ENCODE measurements at places on chromosomes 2 and 18.

DNA sequence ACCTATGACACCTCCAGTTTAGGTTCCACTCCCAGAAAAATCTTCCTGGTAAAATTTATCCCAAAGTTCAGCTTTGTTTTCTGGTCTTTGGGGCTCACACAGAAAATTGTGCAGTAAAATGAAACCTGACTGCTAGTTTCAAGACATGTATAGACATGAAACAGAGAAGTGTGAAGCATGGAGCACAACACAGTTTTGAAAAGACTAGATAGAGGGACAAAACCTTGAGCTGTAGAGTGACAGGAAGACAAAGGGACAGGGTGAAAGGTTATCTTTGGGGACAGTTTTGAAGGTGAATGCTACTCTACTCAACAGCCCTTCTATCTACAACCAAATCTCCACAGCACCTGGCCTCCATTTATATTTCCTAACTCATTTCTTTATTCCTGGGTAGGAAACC lies 352.6 kb downstream of the RBM43 start:
- no peak for DNase-seq

GRCh38 chr2:171141320-171141719 lies 19.4 kb downstream of the TLK1 start:
- no peak for DNase-seq

- no peak for DNase-seq
These were observed 1008.5 kb upstream of the FANCL start for GRCh38 chr2:59249441-59250306.

DNA sequence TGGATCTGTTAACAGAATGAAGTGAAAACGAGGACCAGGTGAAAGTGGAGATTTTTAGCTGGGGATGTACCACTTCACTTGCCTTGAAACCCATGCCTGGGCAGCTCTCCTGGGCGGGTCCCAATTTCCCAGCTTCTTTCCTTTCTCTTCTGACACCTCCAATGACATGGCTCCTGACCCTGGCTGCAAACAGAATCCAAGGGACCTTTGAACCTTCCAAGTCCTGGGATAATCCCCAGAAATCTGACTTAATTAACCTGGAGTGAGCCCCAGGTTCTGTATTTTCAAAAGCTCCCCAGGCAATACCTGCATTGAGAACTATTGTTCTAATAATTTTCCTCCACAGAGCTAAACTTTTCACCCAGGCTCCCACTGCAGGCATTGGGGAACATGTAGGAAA lies 495.9 kb downstream of the CNTNAP5 start:
- DNase-seq, result no peak

GRCh38 chr2:63861220-63861822 lies 19.6 kb downstream of the UGP2 start:
- DNase-seq, result no peak

DNA sequence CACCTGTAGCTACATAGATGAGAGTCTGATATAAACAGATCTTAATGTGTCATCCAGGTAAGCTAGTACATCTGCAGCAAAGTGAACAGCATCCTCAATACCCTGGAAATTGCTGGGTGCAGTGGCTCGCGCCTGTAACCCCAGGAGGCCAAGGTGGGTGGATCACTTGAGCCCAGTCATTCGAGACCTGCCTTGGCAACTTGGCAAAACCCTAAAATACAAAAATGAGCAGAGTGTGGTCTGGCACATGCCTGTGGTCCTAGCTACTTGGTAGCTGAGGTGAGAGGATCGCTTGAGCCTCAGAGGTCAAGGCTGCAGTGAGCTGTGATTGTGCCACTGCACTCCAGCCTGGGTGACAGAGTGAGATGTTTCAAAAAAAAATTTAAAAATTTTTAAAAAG lies 233.9 kb upstream of the SP5 start:
- DNase-seq, result no peak

DNA sequence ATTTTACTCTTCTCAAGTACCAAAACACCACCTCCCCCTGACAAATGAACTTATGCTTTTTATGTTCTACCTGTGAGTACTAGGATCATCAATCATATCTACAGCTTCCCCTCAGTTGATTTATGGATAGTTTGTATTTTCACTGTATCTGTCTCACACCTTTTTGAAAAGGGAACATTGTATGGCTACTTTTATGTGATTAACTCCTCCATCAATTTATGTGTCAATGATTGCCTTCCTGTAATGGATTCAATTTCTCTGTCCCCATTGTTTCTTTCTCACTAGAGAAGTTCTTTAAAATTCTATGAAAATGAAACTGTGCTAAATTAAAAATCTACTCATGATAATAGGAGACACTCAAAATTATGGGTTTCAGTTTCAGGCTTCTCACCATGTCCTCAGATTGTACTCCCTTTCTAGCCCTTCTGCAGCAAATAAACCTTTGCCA lies 935.0 kb downstream of the TRIB2 start:
- DNase-seq, result no peak

DNA sequence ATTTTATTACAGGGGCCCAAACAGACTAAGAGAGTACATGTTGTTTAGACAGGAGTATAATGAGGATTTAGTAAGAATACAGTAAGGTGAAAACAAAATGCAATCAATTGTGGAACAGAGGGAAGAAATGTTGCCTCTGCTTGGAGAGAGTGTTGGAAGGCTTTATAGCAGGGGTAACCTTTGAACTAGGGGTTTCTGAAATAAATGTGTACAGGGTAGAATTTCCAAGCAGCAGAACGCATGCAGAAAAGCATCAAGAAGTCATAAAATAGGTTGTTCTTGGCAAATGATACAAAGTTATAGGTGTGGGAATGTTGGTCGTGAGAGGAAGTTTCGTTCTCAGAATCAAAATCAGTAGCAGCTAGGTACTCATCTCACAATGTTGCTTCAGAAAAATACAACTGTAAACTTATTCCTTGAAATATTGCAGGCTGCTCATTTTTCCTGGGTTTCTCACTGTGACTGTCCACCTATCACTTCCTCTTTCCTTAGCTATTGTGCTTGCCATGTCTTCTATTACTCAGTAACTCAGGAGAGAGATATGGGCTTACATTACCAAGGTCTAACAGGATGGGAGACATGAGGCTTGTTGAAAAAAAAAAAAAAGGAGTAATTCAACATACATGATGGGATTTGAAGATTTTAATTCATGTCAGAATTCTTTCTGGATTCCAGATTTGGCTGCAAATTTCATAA lies 17.1 kb upstream of the HNMT start:
- DNase-seq, result no peak

DNA sequence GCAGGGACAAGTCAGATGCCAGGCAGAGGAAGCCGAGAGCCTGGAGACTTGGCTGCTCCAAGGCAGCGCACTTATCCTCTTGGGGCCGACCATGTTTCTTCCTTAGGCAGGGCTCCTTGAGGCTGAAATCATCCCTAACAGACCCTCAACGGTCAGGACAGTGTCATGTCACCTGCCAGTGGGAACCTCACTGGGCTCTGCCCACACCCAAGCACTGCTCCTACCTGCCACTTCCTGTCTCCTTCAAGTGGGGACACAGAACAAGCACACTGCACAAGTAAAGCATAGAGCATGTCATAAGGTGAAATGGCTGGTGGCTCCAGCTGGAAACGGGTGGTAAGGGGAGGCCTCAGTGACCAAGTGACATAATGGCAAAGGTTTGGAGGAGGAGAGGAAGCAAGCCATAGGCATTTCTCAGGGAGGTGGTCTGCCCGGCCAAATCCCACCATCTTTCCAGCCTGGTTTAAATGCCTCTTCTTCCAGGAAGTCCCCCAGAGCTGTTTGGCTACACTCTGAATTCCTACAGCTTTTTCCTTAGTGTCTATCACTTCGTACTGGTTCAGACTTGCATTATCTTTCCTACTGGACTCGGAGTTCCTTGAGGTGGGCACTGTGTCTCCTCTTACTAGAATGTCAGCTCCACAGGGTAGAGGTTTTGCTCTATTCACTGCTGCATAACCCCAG lies 7.3 kb upstream of the ATOH8 start:
- DNase-seq, result no peak

DNA sequence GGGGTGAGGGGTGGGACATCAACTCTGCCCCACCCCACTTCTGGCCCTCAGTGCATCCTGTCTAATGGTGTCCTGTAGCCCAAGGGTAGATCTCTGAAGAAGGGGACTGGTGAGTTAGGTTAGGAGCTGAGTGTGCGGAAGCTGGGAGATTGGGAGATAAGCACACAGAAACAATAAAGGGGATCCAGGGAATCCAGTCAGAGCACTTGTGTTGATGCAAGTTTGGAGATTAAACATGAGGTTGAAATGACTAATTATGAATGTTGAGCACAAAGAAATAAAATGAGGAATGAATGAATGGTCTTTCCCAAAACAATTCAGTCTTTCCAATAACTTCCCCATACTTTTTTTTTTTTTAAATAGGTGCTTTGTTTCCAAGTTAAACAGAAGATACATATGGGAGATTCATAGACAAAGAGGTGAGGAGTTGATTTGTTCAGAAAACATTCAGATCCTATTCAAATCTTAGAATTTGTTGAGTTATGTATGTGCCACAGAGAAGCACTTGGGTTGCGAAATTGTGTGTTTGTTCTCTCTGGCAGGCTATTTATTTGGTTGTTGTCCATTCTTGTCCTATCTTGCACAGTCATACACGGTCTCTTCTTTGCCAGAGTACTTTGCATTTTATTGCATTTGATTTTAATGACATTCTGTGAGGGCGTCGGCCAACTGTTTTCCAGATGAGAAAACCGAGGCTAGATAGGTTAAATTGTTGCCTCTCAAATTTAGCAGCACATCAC lies 31.6 kb upstream of the NABP1 start:
- no peak for DNase-seq

DNA sequence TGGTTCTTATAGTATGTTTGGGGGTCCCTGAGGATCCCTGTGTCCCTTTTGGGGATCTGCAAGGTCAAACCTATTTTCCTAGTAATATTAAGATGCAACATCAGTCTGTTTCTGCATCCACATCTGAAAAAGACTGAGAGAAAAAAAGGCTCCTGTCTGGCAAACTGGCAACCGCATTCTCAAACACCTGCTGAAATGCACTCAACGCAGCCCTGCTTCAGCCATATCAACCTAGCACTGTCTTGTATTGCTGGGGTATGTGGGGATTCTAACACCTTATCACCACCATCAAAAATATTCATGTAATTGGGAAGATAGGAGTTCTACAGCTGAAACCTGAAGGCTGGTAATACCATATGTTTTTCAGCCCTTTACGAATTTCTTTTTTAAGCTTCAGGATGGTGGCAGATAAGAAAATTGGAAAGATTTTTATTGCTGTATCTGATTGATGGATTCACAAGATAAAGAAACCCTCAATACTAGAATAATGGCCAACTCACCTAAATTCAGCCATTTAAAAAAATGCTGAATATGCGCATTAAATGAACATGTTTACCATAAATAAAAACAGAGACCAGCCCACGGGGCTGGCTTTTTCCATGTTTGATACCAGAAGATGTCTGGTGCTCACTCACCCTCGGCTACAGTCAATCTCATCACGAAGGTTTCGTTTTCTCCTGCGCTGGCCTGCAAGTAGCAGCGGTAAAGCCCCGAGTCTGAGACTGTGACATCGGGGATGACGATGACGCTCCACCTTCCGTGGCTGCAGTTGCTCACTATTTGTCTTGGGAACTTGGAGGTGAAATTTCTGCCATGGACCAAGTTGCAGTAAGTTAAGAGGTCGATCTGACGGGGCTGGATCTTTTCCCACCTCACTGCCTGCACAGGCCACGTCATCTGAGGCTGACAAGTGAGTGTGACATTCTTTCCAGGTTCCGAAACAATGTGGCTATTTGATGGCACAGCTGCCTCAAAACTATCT lies 52.3 kb downstream of the CD226 start:
- no peak for DNase-seq

DNA sequence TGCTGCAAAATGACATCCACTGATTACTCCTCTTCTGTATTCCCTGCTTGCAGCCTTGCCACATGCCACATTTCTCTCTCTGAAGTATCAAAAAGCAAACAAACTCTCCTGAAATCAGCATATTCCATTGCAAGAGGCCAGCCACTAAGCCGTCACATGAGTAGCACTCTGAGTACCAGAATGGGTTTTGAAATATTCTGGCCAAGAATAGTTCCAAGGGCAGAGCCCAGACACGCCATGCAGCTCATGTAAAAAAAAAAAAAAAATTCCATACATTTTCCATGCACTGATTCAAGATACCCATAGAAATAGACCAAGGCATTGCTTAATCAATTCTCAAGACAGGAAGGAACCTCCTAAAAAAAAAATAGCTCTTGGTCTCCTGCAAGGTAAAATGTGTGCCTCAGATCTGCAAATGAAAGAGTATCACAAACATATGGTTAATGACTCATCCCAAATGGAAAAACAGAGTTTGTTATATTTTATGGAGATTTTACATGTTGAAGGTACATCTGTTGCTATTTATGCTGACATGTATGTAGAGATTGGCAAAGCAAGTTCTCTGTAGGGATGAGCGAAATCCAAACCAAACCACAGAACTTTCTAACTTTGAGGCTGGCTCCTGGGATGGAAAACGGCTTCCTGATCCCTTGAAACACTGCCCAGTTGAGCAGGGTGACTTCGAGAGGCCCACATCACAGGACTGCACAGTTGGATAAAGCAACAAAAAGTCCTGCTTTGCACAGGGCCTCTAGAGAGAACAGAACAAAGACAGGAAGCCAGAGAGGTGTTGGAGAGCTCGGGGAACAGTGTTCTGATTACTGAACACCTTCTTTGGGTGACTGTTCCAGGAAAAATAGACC lies 346.2 kb downstream of the ZNF521 start:
- DNase-seq, result no peak

GRCh38 chr2:217802266-217802665 lies 200.5 kb downstream of the TNS1 start:
- no peak for DNase-seq

DNA sequence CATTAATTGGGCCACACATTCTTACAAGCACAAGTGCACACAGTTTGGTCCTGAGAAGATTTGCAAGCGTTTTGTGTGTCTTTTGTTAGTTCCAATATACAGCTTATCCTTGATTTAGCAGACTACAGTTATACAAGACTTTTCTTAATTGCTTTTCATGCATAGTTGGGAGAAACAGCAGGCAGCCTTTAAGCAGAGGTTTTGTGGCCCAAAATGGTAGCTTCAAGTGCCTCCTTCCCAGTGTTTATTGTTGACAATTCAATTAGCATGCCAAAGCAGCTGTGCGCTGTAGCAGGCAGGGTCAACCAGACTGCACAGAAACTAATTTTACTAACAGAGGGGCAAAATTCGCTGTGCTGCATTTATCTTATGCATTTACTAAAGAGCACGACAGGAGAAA lies 47.5 kb downstream of the FRZB start:
- no peak for DNase-seq

- DNase-seq, result no peak
These were observed 59.8 kb upstream of the XDH start for GRCh38 chr2:31474296-31474695.

DNA sequence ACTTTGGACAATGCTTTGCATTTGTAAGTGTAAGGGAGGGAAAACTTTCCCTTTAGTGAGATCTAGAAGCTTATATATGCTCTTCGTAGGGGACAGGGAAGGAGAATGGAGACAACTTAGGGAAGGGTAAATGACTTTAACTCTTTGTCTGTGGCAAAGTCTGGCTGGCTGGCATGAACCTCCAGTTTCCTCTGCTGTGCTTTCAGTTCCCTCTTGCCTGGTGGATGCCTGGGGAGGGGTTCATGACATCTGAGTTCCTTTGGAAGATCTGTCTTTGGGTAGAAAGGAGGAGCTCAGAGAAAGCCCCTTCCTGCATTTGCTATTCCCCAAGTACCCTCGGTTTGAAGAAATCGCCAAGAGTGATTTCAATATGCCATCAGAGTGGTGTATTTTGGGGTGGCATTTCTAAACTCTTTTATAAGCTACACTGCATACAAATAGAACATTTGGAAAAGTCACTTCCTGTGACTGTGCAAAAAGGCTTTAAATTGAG lies 143.6 kb downstream of the VAPA start:
- no peak for DNase-seq

- no peak for DNase-seq
These were observed 6.1 kb downstream of the FBXO11 start for GRCh38 chr2:47899915-47900816.

- DNase-seq, result no peak
These were observed 9.1 kb upstream of the ATG16L1 start for GRCh38 chr2:233242231-233242927.

Data from type B pancreatic cell (in vitro differentiated cells).